ENCODE measurements at places on chromosomes 12 and 14.

GRCh38 chr14:39232554-39233415 lies 930 bp upstream of the MIA2 start:
- DNase-seq, result no peak

- no peak for DNase-seq
These were observed 1.0 kb downstream of the TMEM253 start for GRCh38 chr14:21101802-21102413.

- DNase-seq, result no peak
These were observed 619.2 kb upstream of the LRFN5 start for GRCh38 chr14:40987481-40987880.

DNA sequence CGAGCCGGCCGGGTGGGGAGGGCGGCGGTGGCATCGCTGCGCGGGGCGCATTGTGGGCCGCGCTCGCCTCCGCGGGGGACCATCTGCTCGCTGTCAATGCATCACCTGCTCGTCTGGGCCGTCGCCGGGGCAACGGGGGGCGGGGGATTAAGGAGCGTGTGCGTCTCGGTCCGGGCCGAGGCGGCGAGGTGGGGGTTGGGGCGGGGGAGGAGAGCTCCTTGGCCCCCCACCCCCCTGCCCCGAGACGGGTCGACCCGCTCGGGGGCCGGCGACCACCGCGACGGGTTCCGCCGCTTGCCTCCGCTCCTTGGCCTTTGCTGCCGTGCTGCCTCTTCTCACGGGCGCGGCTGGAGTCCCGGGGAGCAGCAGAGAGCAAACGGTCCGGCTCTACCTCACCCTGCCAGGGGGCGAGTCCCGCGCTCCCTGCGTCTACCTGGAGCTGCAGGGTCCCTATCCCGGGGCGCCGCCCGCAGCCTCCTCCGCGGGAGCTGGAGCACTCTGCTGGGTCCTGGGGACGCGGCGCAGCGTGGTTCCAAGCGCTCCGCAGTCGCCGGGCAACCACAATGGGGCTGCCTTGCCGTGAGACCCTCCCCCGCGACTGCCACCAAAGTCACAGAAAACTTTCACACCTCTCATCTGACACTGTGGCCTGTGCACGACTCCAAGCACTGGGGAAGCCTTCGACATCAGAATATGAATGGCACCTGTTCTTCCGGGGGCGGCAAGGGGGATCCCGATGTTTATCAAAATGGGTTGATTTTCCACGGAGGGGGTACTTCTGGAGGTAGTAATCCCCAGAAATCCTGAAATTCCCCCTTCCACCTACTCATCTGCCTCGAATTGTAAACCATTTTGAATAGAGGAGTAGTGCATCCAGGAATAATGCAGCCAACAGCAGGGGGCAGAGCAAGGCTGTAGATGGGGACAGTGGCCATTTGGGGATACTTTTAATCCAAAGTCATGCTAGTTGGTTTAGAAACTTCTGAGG lies at the start of gene C12orf42:
C12orf42 (minus strand) TSS at position 500 of the 988 bp plus-strand sequence. CDS start 17,542 bp downstream, outside the sequence.
- DNase-seq, result peak; percentile 85

DNA sequence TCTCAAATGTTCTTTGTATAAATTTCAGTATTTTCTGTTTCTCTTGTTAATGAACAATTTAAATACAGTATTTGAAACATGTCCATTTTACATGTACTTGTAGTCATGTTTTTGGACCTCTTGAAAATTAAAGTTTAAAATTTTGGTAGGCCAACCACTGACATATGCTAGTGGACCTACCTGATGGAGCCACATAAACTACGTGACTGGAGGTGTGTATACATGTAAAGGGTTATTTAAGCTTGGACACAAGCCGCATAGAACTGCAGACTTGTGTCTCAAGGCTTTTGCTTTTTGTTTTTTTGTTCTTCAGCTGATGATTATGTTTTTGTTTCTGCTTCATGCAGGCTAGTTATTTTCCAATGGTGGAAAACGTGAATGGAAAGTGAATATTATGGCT lies 568.5 kb upstream of the MDGA2 start:
- DNase-seq, result no peak

DNA sequence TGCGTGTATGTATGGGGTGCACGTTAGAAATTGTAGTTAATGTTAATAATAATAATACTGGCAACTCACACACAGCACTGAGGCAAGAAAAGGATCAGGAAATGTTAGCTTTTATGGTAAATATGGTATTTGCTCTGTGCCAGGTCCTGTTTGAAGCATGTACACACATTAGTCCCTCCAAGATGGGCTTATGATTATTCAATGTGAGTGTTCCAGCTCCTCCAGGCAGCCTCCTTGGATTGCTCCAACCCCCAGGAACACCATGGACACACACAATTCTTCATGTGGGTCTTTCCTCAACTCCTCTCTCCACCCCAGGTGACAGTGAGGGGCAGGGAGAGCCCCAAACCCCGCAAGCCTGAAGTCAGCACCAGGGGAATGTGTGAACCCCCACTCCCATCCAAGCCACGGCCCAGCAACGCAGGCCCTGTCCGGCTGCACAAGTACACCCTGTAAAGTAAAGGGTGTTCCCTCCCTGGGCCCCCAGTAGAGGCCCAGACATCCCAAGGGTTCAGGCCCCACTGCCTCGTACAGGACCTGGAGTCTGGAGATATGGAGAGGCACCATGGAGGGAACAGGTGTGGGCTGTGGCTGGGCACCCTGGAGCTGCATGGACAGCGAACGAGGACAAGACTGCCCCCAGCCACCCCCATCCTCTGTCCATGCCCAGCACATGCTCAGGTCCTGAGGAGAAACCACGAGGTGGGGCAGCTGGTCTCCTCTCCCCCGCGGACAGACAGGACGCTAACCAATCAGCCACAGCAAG lies 41.3 kb downstream of the NCOR2 start:
- no peak for DNase-seq

DNA sequence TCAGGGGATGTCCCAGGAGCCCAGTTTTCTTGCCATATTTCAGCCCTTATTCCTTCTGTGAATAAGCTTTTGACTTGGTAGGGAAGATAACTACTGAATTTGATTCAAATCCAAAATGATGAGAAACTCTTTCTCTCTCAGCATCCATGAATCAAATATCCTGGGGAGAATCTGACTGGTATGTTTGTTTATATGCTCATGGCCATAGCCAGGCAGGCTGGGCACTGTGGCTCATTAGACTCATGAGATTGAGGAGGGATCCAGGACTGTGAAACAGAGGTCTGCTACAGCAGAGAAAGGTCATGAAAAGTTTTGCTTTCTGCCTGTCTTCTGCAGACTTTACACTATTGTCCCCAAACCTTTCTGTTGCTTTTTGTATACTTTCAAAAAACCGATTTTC lies 346.4 kb upstream of the ATP2B1 start:
- no peak for DNase-seq

- no peak for DNase-seq
These were observed 3.0 kb upstream of the TAS2R14 start for GRCh38 chr12:10941916-10942607.

- no peak for DNase-seq
These were observed 4.9 kb downstream of the PTGDR start for GRCh38 chr14:52272375-52272774.

DNA sequence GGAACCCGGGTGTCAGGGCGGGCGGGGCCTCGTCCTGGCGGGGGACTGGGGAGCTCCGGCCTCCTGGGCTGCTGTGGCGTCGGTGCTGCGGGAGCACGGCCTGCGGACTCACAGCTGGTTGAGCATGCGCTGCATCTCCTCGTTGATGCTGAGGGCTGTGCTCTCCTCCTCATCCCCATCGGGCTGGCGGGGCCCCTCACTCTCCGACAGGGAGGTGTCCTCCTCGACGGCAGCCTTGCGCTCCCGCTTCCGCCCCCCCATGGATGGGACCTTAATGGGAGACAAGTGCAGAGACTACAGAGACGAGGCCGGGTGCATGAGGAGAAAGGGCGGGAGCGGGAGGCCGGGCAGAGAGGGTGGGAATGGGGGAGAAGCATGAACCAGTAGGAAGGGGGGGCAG lies 7.3 kb downstream of the IFFO1 start:
- no peak for DNase-seq

DNA sequence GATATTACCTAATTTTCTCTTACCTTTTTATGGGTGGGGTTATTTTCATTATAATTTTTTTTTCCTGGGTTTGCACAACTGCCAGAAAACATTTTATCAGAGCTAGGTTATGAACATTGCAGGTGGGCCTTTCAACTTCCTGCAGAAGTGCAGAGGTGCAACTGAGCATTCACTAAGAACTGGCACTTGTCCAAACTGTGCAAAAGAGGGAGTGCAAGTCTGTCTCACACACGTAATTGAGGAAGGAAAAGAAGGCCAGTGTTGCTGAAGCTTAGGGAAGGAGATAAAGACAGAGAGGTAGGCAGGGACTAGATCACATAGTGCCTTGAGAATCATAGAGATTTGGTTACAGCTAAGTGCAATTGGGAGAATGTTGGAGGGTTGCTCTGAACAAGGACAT lies 14.1 kb upstream of the AMN1 start:
- no peak for DNase-seq

- DNase-seq, result no peak
These were observed 226.2 kb upstream of the CRY1 start for GRCh38 chr12:107319533-107320032.

DNA sequence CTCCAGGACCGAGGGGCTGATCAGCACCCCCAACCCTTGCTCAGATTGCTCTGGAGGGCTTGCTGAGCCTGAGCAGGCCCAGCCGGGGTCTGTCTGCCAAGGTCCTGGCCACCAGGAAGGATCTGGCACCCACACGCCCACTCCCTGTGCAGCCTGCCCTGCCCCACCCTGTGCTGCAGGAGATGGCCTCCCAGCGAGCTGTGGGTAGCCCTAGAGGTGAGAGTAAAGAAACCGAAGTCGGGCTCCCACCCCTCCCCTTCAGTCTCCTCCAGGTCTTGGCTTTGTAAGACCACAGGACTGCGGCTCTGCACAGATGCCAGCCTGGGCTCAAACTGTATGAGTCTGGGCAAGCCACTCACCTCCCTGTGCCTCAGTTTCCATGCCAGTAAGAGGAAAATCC lies 307.8 kb downstream of the BCL11B start:
- no peak for DNase-seq

GRCh38 chr12:132583736-132584135 lies 26.6 kb downstream of the LRCOL1 start:
- DNase-seq, result peak; percentile 52

- no peak for DNase-seq
These were observed 154.3 kb downstream of the TSPAN9 start for GRCh38 chr12:3231399-3231876.

DNA sequence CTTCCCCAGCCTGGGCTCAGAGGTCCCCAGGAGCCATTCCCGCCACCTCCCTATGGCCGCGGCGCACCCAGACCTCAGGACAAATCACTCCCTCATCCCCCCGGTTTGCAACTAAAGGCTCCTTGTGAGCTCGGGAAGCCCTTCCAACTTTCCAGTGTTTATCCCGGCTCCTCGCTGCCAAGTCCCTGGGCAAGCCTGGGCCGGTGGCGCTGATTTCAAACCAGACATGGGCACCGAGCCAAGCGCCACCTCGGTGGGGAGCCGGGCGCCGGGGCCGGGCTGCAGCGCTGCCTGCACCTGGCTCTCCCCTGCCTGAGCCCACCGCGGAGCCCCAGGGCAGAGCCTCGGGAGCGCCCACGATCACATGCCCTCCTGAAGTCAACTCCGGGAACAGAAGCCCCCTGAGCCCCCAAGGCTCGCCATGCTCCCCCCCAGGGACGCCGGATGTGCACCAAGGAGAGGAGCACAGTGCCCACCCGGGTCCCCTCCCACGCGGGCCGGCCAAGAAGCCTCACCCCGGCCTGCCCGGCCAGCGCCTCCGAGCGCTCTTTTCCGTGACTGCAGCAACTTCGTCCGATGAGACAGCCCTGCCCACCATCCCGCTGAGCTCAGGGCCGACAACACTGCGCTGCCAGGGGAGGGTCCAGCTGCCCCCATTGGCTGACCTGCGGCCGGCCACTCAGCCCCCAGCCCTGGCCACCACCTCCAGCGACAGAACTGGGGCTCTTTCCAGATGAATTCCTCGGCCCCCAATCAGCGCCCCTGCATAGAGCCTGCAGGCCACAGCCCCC lies 50.0 kb downstream of the NCOR2 start:
- peak; percentile 69 for DNase-seq

- no peak for DNase-seq
These were observed 47.2 kb downstream of the FGD4 start for GRCh38 chr12:32446316-32447119.

DNA sequence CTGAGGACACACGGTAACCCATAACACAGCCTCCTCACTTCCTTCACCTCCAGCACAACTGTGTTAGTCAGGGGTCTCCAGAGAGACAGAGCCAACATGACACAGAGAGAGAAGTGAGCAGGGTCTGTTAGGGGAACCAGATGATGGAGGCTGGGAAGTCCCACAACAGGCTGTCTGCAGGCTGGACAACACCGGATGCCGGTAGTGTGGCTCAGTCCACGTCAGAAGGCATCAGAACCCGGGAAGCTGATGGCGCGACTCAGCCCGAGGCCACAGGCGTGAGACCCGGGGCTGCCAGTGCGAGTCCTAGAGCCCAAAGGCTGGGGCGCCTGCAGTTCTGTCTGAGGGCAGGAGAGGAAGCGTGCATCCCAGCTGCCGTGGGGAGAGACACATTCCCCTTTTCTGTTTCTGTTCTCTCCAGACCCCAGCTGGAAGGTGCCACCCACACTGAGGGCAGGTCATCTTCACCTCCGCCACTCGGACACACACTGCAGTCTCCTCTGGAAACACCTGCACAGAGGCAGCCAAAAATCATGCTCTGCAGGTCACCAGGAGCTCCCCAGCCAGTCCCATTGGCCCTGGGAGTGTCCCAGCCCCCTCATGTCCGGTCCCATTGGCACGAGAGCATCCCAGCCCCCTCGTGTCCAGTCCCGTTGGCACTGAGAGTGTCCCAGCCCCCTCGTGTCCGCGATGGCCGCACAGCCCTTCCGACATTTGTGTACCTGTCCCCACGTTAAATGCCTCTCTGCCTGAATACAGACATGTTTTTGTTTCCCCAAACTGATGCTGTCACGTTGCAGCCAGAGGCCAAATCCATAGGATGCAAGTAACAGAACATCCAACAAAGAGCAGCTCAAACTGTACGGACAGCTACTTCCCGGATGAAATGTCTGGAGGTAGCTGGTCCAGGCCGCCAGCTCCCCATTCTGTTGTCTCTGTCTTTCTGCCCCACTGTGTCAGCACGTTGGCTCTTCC lies 7.9 kb upstream of the FBRSL1 start:
- DNase-seq, result no peak

GRCh38 chr12:110310763-110311162 lies 29.7 kb downstream of the ATP2A2 start:
- no peak for DNase-seq

DNA sequence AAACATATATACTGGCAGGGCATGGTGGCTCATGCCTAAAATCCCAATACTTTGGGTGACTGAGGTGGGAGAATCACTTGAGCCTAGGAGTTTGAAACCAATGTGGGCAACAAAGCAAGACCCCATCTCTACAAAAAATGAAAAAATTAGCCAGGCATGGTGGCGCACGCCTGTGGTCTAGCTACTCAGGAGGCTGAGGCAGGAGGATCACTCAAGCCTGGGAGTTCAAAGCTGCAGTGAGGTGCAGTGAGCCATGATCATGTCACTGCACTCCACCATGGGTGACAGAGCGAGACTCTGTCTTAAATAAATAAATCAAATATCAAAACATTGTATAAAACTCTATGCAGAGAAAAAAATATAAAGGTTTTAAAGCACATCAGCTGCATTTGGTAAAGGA lies 5.2 kb downstream of the FMNL3 start:
- no peak for DNase-seq
